Large intestine (tissue), 12 donors: ENCODE measurements at places on chromosomes 2 and 18.

DNA sequence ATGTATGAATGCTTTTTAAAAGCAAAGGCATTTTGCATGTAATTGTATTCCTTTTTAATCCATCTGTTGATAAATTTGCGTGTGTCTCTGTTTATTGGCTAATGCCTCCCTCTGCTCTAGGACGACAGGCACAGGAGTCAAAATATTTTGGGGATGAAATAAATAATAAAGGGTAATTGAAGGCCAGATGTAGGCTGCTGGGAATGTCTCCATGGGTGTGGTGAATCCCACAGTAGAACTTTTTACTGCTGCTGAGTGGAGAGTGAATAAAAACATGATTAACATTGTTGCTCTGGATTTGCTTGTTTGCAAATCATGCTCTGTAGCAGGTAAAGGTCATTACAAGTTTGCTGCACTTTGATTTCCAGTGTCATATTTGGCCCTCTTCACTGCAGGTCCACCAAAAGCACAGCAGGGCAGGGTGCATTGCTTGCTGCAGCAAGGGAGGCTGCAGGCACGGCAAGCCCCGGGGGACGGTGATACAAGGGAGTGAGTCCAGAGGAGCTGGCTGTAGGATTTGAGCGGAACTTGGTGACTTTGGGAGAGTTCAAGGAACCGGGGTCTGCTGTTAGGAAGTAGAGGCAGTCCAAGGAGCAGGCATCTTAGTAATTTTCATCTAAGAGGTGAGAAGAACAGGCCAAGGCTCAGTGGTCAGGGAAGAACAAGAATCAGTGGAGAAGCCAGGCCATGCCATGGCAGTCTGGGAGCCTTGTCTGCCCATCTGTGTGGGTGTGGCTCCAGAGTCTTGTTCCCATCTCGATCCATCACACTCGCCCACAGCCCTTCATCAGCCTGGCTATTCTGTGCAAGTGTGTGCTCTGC, 201.5 kb upstream of the RAB6C start:
- no peak for DNase-seq

GRCh38 chr2:65019675-65020195, 30.5 kb downstream of the SLC1A4 start:
- no peak for DNase-seq

GRCh38 chr2:231923951-231924888, 2.0 kb downstream of the NPPC start:
- no peak for DNase-seq

GRCh38 chr2:68119504-68119903, 38.2 kb upstream of the PNO1 start:
- no peak for DNase-seq

DNA sequence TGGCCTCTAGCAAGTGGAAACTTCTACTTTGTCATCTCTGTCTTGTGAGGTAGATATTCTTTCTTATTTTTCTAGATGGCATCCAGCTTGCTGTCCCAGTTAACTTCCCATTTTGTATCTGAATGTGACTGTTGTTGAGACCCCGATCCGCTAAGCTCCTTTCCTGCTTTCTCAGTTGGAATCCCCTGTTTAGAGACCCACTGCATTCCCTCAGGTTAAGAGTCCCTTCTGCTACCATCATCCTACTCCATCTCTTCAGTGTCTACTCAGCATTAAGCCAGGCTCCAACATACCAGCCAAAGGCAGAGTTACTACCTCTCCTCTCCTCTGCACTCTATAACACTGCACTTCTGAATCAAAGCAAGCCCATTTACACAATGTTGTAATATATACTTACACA, 1300.4 kb upstream of the CHAC2 start:
- no peak for DNase-seq
